CD4-positive, alpha-beta memory T cell (primary cell): ENCODE measurements at places on chromosomes 5 and 9. TPM values are rescaled to one million over a fixed set of nuclear protein-coding genes. Genes with fewer than 3 reads are reported as not detected.

- DNase-seq, result no peak
Measured at GRCh38 chr5:10565785-10566542, 2.1 kb downstream of the ANKRD33B start.

Gene MAMDC4
- 11.7 TPM for total RNA-seq

Gene BSPRY
- total RNA-seq, result not detected

- peak; percentile 35 for DNase-seq
Measured at GRCh38 chr9:127746959-127747569, 12.0 kb upstream of the TOR2A start.

DNA sequence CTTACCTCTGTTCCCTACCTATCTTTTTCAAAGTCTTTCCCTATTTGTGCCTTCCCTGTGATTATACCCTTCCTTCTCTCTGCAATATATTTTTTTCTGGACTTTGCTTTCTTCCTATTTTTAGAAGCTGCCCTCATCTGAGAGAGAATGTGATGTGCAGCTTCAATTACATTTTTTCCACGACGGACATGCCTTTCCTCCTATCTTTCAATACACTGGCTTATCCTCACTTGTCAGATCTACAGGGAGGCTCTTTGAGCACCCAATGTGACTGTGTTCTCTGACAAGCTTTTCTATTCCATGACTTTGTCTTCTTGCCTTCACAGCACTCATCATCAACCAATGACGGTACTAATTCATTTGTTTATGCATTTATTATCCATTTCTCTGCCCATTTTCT is 227.9 kb upstream of the CLINT1 start:
- no peak for DNase-seq
